Stimulated activated naive CD4-positive, alpha-beta T cell (primary cell): ENCODE measurements at places on chromosomes 4 and X.

- DNase-seq, result no peak
These were observed 33.8 kb upstream of the EGFL6 start for GRCh38 chrX:13535376-13536165.

DNA sequence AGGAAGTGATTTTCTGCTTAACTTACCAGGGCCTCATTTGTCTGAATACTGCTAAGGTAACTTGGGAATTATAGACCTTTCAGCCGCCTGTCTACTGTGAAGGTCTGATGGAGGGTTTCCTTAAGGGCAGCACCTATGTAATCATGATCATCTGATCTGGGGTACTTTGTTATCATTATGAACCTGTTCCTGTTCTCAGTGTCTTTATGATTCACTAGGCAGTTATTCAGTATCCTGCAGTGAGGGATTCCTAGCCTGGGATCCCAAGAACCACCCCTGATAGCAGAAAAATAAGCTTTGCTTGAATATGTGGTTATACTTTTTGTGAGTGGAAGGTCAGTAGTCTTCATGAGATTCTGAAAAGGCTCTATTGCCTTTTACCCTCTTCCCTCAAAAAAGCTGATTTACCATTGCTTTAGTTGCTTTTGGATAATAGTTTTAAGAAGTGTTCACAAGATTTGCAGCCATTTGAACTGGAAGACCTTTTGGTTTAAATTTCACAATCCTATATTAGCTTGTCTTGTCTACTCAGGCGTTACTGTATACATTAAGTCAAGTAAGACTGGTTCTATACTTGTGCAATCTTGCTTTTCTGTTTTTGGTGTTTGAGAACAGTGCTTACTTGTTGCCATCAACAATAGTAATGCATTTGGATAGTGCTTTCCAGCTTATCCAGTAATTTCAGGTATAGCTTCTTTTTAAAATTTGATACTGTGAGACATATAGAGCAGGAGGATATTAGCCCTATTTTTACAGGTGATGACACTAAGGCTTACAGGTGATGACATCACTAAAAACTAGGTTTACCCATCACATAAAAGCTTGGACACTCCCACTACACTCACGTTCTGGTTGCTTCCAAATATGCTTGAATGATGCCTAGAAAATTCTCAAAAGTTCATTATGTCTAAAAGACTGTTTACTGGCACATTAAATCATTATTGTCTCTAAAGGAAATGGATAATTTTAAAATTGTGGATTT is 60.0 kb downstream of the FHIP1A start:
- DNase-seq, result no peak

DNA sequence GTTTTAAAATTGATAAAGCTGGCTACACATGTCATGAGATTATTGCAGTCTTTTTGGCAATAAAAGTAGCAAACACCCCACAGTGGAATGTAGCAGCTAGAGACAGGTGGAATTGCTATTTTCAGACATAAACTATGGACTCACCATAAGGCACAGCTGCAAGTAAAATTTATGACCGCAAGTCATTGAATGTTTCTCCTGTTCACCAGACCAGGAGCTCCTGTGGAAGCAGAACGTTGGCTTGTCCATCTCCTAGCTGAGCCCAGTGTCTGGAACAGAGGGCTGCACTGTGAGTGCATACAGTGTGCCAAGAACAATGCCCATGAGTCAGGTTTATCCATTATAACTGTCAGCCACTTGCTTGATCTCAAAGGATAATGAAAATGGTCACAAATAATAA is 538.2 kb downstream of the INPP4B start:
- no peak for DNase-seq

- DNase-seq, result no peak
These were observed 569.1 kb upstream of the GRID2 start for GRCh38 chr4:91734682-91735081.

DNA sequence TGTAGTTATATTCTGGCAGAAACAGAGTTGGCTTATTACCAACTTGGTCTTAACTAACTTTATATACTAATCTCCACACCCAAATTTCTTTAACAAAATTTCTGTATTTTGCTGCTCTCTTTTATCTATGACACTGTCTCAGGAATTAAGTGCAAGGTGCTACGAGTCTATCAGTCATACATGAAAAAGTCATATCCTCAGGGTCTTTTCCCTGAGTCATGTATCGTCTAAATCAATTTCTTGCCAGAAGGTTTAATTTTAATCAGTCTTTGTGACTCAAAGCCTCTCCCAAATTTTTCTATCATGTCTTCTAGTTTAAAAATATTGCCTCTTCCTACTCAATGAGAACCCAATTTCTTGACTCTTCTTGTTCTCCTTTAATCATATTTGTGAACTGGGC is 1803.6 kb upstream of the PCDH7 start:
- DNase-seq, result no peak

- no peak for DNase-seq
These were observed 4.7 kb downstream of the L1CAM start for GRCh38 chrX:153881281-153881680.

GRCh38 chrX:115259238-115259875 is 25.5 kb upstream of the LRCH2 start:
- DNase-seq, result no peak

DNA sequence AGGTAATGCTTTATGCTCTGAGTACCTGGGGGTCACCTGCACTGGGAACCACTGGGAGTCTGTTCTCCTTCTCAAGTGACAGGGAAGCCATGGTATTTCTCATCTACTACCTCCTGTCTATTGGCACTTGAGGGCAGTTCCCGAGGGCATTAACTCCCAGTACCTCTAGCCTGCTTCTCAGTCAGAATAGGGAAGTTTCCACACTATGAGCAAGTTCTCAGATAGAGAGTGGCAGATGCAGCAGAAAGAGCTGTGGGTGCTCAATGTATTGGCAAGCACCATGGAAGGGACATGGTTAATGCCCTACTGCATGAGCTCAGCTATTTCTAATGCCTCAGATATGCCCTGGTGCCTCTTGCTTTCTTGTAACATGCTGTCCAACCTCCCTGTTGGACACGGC is 74.1 kb downstream of the ANOS1 start:
- DNase-seq, result no peak

DNA sequence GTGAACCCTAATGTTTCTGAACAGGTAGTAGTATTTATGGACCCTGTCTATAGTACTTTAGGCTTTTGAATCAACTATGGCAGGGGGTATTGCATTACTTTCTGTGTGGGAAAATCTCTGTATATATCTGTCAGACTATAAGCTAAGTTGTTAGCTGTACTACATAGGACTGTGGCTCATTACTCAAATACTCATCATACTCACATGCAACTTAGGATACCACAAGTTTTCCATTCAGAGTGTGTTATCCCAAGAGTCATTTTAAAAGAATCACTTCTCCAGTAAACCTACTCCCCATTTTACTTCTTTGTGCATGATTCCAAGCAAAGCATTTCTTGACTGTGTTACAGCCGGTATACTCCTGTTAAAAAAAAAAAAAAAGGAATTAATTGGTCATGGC is 95.6 kb downstream of the PHOX2B start:
- DNase-seq, result no peak

DNA sequence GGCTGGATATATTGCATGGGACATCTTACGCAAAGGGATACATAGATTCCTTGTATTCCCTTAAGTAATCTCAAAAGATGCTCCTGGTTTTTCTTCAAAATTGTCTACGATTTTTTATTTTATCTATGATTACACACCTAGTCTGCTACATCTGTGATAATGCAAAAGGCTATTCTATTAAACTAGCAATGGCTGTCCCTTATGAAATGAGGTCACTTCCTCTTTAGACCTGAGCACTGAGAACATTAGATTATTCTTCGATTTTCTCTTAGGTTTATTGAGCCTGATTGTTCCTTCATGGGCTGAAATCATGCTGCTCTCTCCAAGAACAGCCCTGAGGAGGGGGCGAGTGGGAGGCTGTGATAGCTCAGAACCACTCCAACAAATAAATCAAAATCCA is 126.8 kb upstream of the ENPP6 start:
- DNase-seq, result no peak
